ENCODE measurements at places on chromosomes 3 and 15.

DNA sequence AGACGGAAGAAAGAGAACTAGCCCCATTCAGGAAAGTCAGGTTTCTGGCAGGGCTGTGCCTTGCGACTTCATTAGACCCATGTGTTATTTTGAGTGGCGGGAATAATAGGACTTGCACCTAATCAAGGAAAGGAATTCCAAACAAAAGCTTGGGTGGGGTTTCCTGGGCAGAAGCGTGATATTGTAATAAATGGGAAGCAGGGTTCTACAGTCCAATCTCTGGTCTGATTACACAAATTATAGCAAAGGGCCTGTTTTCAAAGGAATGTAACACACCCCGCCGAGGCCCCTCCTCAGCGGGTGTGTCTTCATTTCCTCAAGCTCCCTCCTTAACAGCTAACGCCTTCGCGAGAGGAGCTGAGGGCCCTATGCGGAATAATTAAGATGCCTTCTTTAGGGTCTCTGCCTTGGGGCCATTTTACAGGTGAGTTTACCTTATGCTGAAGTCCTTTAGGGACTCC, 396.0 kb upstream of the C2CD4B start:
- no peak for DNase-seq

- DNase-seq = no peak
Measured at GRCh38 chr15:67199881-67200763, 54.3 kb downstream of the AAGAB start.

GRCh38 chr3:18795078-18795477, 353.2 kb upstream of the KCNH8 start:
- no peak for DNase-seq

DNA sequence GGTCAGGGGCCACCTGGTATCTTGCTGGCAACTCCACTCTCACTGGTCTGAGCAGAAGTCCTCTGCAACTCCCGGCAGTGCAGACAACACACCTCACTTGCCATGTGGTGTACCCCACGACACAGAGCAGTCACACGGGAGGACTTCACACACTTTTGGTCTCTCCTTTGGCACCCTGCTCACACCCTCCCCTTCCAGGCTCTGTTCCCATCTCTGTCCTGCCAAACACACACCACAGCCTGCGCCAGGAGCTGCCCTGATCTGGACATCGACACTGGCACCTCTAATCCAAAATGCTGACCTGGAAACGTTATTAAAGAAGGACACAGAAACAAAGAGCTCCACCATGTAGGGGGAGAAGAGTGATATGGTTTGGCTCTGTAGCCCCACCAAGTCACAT, 57.2 kb downstream of the SLC41A3 start:
- DNase-seq = no peak

GRCh38 chr3:171862993-171863521, 19.9 kb downstream of the TMEM212 start:
- DNase-seq = no peak

DNA sequence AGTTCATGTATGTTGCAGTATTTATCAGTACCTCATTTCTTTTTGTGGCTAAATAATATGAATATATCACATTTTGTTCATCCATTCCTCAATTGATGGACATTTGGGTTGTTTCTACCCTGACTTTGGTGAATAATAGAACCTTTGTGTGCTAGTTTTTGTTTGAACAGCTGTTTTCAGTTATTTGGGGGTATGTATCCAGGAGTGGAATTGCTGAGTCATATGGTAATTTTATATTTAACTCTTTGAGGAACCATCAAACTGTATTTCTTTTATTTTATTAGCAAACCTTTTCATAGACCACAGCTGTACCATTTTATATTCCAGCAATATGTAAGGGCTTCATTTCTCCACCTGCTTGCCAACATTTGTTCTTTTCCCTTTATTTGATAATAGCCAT, 38.4 kb upstream of the RBM5 start:
- DNase-seq = no peak

- DNase-seq = no peak
Measured at GRCh38 chr3:125496701-125497100, 23.3 kb downstream of the SNX4 start.

DNA sequence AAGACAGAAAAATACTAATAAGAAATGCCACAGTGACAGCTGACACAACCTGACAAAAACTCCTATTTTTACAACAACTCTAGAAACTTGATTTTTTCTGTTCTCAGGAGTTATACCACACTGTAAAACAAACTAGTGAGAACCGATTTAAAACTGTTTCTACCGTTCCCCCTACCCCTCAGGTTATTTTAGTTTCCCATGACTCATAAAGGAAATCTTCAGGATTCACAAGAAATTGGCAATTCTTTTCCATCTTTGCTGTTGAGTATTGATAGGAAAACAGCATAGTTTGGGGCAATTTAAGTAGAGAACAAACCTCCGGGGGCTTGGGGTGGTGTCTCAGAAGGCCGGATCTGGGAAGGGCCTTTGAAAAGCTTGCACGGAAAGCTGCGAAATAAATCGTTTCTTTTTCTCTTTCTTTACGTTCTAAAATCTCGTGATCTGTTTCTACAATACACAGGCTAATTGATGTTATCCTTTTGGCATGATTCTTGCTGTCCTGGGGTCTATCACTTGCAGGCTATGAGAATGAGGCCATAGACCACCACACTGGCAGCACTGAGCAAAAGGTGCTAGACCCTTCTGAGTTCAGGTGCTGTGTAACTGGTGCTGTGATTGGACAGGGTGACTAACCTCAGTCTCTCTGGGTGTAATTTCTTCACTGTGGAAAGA, 89.3 kb downstream of the LPP start:
- no peak for DNase-seq

- no peak for DNase-seq
Measured at GRCh38 chr3:139774560-139775302, 97.0 kb upstream of the NMNAT3 start.

DNA sequence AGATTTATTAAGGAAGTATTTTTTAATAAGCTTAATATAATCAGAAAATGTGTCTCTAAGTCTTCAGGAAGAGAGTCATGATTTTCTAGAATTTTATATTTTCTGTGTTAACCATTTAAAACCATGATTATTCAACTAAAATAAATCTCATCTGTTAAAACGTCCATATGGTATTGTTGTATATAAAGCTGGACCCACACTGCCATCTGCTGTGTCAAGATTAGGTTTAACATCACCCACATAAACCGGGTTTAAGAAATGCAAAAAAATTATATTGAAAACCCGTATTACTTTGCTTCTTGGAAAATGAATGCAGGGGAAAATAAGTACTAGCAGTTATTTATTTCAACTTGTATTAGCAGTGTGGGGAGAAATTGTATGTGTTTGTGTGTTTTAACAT, 9.5 kb upstream of the CCDC66 start:
- no peak for DNase-seq

- DNase-seq = no peak
Measured at GRCh38 chr3:14336749-14337598, 65.4 kb upstream of the SLC6A6 start.

- peak; percentile 45 for DNase-seq
Measured at GRCh38 chr15:83380682-83381081, 66.5 kb upstream of the SH3GL3 start.

DNA sequence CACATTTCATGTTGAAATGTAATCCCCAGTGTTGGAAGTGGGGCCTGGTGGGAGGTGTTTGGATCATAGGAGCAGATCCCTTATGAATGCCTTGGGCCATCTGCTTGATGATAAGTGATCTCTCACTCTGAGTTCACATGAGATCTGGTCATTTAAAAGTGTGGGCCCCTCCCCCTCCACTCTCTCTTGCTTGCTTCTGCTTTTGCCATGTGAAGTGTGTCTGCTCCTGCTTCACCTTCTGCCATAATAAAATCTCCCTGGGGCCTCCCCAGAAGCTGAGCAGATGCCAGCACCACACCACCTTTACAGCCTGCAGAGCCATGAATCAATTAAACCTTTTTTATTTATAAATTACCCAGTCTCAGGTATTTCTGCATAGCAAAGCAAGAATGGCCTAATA, 14.2 kb upstream of the CD200R1L start:
- no peak for DNase-seq

GRCh38 chr3:4845882-4846281, 133.4 kb upstream of the BHLHE40 start:
- no peak for DNase-seq

- DNase-seq = no peak
Measured at GRCh38 chr3:153026026-153026425, 136.0 kb upstream of the RAP2B start.

DNA sequence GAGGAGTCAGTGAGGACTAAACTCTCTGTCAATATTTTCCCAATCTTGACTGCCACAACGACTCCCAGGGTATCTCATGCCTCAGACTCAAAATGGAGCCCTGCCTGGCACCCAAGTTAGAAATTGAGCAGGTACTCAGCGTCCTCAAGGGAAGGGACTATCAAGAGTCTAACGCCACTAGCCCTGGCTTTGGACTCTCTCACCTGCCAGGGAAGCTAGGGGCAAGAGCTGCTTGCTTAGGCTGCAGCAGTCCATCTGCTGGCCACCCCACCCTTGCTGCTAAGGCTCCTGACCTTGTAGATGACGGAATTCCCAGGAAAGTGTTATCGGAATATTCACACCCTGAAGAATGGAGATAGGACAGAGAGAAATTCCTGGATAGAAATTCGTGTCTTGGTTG, 33.0 kb downstream of the ZIC4 start:
- DNase-seq = no peak

DNA sequence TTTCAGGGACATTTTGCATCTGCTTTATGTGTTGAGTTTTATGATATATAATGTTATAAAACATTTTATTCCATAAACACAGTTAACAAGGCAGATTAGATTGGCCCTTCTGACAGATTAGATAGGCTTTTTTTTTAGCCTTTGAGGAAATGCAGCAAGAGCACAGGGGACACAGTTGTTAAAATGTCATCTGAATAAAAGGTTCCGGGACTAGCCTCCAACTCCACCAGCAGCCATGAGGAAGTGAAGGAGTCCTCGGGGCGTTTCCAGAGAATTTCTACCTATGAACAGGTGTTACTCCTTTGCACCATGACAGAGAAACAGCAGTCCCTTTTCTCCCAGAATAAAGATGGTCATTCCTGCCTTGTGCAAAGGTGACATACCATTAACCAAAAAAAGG, 167.8 kb upstream of the KBTBD8 start:
- DNase-seq = no peak

DNA sequence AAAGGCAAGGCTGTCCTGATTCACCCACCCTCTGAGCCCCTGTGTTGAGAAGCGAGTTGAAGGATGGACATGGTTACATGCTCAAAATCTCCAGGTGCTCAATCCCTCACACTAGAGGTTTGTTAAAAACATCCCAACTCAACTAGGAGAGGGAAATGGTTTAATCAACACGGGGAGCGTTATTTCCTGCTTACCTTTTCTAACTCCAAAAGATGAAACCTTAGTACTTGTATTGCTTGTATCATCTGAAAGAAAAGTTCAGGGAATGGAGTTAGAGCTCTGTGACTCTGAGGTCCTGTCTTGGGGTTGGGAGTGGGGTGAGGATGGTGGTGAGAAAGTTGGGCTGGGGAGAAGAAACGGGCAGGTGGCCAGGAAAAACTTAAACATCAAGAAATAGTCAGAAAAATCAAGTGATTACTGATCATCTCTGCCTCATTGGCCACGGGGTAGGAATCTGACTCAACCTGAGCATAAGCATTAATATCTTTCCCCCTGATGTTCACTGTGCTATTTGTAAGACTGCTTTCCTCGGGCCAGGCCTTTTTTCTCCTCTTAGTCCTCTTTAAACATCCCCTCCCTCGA, 5.9 kb downstream of the MEIS2 start:
- no peak for DNase-seq

GRCh38 chr15:97009031-97009431, 678.5 kb downstream of the NR2F2 start:
- DNase-seq = no peak

DNA sequence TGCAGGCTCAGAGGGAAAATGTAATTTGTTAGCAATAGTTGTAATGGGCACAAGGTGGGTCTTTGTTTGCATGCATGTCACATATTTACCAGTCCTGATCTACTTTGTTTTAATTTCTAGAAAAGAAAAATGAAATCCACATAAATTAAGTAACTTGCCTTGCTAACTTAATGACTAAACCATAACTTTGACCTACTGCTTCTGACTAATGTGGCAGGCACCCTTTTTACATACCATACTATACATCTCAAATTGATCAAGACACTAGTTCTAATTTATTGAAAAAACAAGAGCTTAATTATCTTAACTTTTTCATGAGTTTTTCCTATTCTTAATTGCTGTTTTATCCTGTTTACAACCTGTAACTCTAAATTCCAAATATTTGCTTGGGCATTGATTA, 93.2 kb downstream of the ATP11B start:
- DNase-seq = no peak

All from left ventricle myocardium superior (tissue), 1 donor.